ENCODE measurements at places on chromosomes 1 and 21. TPM values are rescaled to one million over a fixed set of nuclear protein-coding genes. Genes with fewer than 3 reads are reported as not detected.

- DNase-seq, result no peak
These were observed 6.5 kb downstream of the INSRR start for GRCh38 chr1:156852418-156852874.

DNA sequence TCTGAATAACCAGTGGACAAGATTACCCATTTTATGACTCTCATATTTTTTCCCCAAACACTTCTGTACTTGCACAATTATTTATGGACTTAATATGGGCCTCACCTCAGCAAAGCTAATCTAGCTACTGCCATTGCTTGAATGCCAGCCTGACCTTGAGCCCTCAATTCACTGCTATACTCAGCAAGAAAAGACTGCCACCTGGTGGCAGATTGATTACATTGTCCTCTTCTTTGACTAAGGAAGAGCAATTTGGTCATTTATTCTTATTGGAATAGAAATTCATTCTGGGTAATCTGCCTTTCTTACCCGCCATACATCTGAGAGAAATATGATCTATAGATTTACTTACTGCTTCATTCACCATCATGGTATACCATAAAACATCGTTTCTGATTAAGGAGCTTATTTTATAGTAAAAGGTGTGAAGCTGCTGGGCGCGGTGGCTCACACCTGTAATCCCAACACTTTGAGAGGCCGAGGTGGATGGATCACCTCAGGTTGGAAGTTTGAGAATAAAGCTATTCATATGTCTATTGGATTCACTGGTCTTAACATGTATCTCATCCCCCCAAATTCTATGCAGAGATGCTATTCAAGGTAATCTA, 32.9 kb upstream of the DIPK1A start:
- DNase-seq, result peak; percentile 73

MXRA8 gene
- 4.6 TPM for total RNA-seq

HLX gene
- total RNA-seq, result 0.46 TPM

C2CD4D gene
- total RNA-seq, result 1.1 TPM

GRCh38 chr1:24450857-24451397, 35.3 kb downstream of the NIPAL3 start:
- DNase-seq, result no peak

PRDX1 gene
- 67.5 TPM for total RNA-seq

DNA sequence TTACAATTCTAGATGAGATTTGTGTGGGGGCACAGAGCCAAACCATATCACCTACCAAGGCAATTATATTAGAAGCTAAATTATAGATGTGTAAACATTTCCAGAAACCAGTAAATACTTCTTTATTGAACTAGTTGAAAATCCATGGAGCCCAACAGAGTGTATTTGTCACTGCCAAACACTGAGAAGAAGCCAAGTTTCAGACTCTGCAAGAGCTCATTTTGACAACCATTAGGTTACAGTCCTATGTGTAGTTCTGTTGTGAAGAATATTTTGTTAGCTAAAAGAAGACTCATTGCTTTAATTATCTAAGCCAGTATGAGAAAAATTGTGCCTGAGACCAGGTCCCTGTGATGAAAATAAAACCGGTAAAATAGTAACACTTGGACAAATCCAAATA, 358.9 kb upstream of the SGIP1 start:
- no peak for DNase-seq

- no peak for DNase-seq
These were observed 132.8 kb downstream of the PGBD5 start for GRCh38 chr1:230293390-230293700.

VAMP3 gene
- 57.3 TPM for total RNA-seq

PAX7 gene
- not detected for total RNA-seq

- no peak for DNase-seq
These were observed 42.1 kb upstream of the NEGR1 start for GRCh38 chr1:72324451-72324850.

ZNF683 gene
- 10.1 TPM for total RNA-seq

DNA sequence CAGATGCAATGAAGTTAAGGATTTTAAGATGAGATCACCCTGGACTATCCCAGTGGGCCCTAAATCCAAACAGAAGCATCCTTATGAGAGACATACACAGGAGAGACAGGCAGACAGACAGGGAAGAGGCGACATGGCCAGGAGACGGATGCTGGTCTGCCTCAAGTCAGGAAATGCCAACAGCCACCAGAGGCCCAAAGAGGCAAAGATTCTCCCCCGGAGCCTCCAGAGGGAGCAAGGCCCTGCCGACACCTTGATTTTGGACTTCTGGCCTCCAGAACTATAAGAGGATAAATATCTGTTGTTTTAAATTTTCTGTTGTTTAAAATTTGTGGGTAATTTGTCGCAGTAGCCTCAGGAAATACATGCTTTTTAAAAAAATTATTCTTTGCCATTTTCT, 116.4 kb downstream of the GLIS1 start:
- no peak for DNase-seq

GRCh38 chr1:239429163-239429562, 42.8 kb downstream of the CHRM3 start:
- DNase-seq, result no peak

DNA sequence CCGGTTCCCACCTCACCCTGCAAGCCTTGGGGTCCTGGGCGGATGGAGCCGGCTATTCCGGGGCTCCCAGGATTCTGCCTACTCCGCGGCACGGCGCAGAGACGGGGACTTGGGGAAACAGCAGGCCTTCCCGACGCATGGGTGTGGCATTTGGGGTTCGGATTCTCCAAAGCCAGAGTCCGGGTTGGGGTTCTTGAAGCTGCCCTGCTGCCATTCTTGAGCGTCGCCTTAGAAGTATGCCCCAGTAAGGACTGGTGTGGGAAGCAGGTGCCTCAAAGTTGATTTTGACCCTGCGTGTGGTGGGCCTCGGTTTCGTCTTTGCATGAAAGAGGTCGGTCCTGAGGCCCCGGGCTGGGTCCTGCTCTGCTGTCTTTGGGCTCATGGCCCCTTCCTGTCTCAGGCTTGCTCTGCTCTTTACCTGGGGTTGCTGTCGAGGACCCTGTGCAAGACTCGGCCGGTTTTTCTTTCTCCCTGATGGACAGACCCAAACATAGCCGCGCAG, 696 bp downstream of the GUK1 start:
- DNase-seq, result no peak

- no peak for DNase-seq
These were observed 76.6 kb downstream of the HSPA13 start for GRCh38 chr21:14306126-14306907.
